Body of pancreas (tissue), 4 donors: ENCODE measurements at places on chromosomes 7 and 10. TPM values are rescaled to one million over a fixed set of nuclear protein-coding genes. Genes with fewer than 3 reads are reported as not detected.

- H3K36me3 ChIP-seq, result no peaks in the 10 kb centered on the region
- DNase-seq, result peak; percentile 27
- no peak overlapping the region for H3K4me3 ChIP-seq
- peak overlapping the region; percentile 89 for H3K27ac ChIP-seq
- H3K27me3 ChIP-seq, result no peaks in the 10 kb centered on the region
Measured at GRCh38 chr10:60731134-60731885, 47.0 kb upstream of the CDK1 start.

- H3K4me1 ChIP-seq, result no peaks in the 10 kb centered on the region
- DNase-seq, result no peak
- no peak overlapping the region for H3K27ac ChIP-seq
Measured at GRCh38 chr7:86790383-86790782, 146.7 kb downstream of the GRM3 start.

DNA sequence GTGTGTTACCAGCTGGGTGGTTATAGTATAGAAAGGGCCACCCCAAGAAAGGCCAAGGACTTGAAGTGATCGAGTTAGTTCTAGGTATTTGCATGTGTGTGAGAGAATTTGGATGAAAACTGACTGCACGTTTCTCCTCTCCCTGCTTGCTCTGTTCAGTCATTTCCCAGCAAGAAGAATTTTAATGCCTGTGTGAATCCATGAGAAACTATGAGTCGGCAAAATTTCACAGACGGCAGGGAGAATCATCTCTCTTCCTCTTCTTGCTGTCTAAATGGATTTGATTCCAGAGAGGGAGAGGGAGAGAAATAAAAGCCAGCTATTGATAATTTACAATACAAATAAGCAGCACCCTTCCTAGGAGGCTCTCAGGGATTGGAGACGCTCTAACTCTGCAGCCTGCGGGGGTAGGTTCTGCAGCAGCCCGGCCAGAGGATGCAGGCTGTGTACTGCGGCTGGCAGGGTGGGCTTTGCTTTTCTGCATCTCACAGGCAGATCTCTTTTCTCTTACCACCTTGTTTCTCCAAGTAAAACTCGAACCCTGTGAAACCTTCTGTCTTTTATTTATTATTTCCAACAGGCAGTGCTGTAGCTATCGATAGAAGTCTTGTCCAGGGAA, 183.6 kb downstream of the TCF7L2 start:
- no peak overlapping the region for H3K4me3 ChIP-seq
- no peaks in the 10 kb centered on the region for H3K36me3 ChIP-seq
- no peaks in the 10 kb centered on the region for H3K27me3 ChIP-seq
- H3K27ac ChIP-seq, result peak overlapping the region; percentile 61
- DNase-seq, result no peak
- peaks cover 16% of the 10 kb centered on the region for H3K4me1 ChIP-seq

DNA sequence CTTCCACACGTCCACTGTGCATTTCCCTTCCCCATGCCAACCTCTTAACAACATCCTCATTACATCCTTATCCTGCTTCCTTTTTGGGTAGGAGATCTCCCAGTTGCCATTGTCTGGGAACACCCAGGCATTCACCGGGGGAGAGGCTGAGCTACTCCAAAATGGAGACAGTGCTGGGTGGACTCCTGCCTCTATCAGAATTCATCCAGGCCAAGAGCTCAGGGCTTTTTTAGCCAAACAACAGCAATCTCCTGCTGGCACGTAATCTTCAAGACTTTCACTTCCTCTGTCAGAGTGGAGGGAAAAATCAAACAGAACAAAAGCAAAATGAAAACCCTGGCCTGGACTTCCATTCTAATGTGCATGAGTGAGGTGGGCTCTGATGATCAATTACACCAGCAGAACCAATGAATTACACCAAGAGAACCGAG, 245.0 kb downstream of the PRPF18 start:
- H3K4me1 ChIP-seq, result no peaks in the 10 kb centered on the region
- H3K36me3 ChIP-seq, result no peaks in the 10 kb centered on the region
- H3K4me3 ChIP-seq, result no peak overlapping the region
- DNase-seq, result no peak
- H3K27ac ChIP-seq, result no peak overlapping the region

DNA sequence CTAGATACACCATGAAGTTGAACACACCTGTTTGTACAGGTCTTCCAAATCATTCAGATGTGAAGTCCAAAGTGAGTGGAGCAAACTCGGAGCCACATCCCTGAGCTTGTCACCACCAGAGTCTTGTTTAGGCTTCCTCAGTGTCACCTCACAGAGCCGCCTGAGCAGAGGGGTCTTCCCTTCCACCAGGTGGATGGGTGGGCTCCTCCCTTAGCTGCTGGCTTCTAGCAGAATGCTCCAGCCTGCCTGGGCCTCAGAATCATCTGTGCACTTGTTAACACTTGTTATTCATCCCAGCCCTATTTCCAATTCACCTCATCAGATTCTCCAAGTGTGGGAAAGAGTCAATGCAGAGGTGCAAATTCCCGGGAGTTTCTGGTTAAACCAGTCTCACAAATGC, 32.5 kb downstream of the C10orf71 start:
- no peak overlapping the region for H3K27ac ChIP-seq
- H3K4me3 ChIP-seq, result no peak overlapping the region
- H3K36me3 ChIP-seq, result no peaks in the 10 kb centered on the region
- no peaks in the 10 kb centered on the region for H3K4me1 ChIP-seq
- H3K27me3 ChIP-seq, result no peaks in the 10 kb centered on the region
- DNase-seq, result no peak

DNA sequence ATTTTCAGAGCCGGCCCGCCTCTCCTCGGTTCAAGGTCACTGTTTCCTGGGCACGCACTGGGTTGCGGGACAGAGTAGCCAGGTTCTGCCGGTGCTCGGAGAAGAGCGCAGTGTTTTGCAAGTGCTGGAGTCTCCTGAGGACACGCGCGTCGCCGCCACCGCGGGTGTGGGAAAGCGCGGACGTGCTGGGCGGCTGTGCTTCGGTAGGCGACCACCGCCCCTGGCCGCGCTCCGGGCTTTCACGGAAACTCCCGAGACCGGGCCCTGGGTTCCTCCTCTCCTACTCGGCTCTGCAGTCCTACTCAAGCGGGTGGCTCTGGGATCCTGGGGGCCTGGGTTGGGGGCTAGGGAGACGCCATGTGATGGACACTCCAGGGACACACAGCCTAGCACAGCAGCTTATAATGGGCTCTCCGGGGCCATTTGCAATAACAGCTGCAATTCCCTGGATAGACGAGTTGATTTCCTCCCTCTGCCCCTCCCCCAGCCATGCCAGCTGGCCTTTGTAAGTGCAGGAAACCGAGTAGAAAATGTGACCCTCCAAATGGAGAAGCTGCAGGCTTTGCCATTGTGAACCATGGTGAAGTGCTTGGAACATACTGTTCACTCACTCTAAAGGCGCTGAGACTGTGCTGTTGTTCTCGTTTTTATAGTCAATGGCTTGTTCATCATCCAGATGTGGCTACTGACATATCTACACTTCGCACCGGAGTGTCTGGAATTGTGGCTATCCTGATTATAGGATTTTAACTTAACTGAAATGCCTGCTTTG, 2.1 kb downstream of the FRAT1 start:
- peak; percentile 35 for DNase-seq
- H3K4me1 ChIP-seq, result peaks cover 29% of the 10 kb centered on the region
- no peak overlapping the region for H3K4me3 ChIP-seq
- H3K36me3 ChIP-seq, result no peaks in the 10 kb centered on the region
- H3K27ac ChIP-seq, result peak overlapping the region; percentile 98

DNA sequence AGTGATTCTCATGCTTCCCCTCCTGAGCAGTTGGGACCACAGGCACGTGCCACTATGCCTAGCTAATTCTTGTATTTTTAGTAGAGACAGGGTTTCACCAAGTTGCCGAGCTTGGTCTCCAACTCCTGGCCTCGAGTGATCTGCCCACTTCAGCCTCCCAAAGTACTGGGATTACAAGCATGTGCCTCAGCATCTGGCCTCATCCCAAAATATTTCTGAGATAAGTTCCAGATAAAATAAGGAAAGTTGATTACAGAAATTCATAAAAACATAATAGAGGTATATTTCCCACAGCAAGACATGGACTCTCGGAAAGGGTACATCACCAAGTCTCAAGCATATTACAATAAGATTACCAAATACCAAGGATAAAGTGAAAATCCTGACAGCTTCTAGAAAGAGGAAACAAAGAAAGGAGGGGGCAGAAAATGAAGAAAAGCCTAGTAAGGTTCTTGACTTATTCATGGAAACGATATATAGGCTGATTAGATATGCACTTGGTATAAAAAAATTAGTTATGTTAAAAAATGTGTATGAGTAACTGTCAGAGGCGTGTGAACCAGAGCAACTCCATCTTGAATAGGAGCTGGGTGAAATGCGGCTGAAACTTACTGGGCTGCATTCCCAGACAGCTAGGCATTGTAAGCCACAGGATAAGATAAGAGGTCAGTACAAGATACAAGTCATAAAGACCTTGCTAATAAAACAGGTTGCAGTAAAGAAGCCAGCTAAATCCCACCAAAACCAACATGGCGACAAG, 35.0 kb downstream of the IQUB start:
- H3K27ac ChIP-seq, result no peak overlapping the region
- H3K4me1 ChIP-seq, result peaks cover 7% of the 10 kb centered on the region
- H3K36me3 ChIP-seq, result no peaks in the 10 kb centered on the region
- no peak overlapping the region for H3K4me3 ChIP-seq
- no peaks in the 10 kb centered on the region for H3K27me3 ChIP-seq

GRCh38 chr10:4243651-4244050, 458.6 kb upstream of the KLF6 start:
- no peaks in the 10 kb centered on the region for H3K4me1 ChIP-seq
- peak; percentile 24 for DNase-seq
- no peaks in the 10 kb centered on the region for H3K27me3 ChIP-seq
- no peak overlapping the region for H3K4me3 ChIP-seq

DNA sequence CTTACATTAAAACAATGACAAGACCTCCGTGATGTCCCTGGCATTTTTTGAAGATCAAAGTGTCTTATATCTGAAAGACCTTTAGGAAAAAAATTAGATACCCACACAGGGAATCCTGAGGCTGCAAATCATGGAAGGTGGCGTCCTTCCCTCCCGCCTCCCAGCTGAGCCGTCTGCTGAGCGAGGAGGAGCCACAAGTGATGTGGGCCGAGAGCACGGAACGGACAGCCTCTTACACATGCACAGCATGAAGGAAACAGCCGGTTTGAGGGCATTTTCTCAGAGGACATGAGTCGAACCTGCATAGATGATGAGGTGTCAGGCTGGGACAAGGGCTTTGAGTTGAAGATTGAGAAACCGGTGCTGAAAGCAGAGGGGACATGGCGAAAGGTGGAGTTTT, 163.3 kb downstream of the ADARB2 start:
- no peaks in the 10 kb centered on the region for H3K27me3 ChIP-seq
- DNase-seq, result no peak
- H3K4me3 ChIP-seq, result no peak overlapping the region
- no peak overlapping the region for H3K27ac ChIP-seq

HOGA1 gene
- total RNA-seq, result 7.3 TPM

ZNF117 gene
- 11.2 TPM for total RNA-seq

FLNC gene
- 4.0 TPM for total RNA-seq

CRYGN gene
- not detected for total RNA-seq
